ENCODE measurements at places on chromosomes 13 and 19. TPM values are rescaled to one million over a fixed set of nuclear protein-coding genes. Genes with fewer than 3 reads are reported as not detected.

GRCh38 chr19:48544856-48545750 lies 6.9 kb upstream of the SULT2B1 start:
- no peak overlapping the region for H3K27ac ChIP-seq
- no peaks in the 10 kb centered on the region for H3K4me1 ChIP-seq
- H3K27me3 ChIP-seq = no peaks in the 10 kb centered on the region

- no peak overlapping the region for H3K27ac ChIP-seq
- no peaks in the 10 kb centered on the region for H3K27me3 ChIP-seq
- peaks cover 10% of the 10 kb centered on the region for H3K4me1 ChIP-seq
- DNase-seq = no peak
- H3K36me3 ChIP-seq = no peaks in the 10 kb centered on the region
Observed at GRCh38 chr13:41970918-41971317, 10.0 kb upstream of the VWA8 start.

DNA sequence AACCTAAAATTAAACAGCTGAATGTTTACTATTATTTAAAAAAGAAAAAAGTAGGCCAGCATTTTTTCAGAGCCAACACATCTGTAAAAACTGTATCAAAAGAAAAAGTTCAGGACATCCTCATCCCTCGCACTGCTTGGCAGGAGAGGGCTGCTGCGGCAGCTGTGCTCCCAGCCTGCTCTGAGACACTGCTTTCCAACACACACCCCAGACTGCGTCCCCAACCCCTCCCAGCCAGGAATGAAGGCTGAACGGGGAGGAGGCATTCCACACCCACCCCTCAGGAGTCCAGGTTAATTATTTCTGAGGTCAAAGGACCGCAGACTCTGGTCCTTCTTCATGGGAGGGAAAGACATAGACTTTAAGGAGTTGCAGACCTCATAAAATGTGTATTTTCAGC lies 43.1 kb downstream of the COL4A1 start:
- H3K27me3 ChIP-seq = no peaks in the 10 kb centered on the region
- DNase-seq = peak; percentile 41
- peaks cover 72% of the 10 kb centered on the region for H3K36me3 ChIP-seq
- no peaks in the 10 kb centered on the region for H3K4me1 ChIP-seq
- no peak overlapping the region for H3K4me3 ChIP-seq
- no peak overlapping the region for H3K27ac ChIP-seq

- DNase-seq = no peak
- peaks cover 3% of the 10 kb centered on the region for H3K36me3 ChIP-seq
- H3K4me1 ChIP-seq = peaks cover 3% of the 10 kb centered on the region
- H3K4me3 ChIP-seq = no peak overlapping the region
- H3K27ac ChIP-seq = no peak overlapping the region
Observed at GRCh38 chr19:35942235-35942634, 6.1 kb downstream of the LRFN3 start.

- no peaks in the 10 kb centered on the region for H3K4me1 ChIP-seq
- no peak overlapping the region for H3K4me3 ChIP-seq
- H3K27ac ChIP-seq = no peak overlapping the region
- no peaks in the 10 kb centered on the region for H3K27me3 ChIP-seq
- peak; percentile 47 for DNase-seq
Observed at GRCh38 chr13:55199134-55199533, 1941.6 kb upstream of the PRR20A start.

DNA sequence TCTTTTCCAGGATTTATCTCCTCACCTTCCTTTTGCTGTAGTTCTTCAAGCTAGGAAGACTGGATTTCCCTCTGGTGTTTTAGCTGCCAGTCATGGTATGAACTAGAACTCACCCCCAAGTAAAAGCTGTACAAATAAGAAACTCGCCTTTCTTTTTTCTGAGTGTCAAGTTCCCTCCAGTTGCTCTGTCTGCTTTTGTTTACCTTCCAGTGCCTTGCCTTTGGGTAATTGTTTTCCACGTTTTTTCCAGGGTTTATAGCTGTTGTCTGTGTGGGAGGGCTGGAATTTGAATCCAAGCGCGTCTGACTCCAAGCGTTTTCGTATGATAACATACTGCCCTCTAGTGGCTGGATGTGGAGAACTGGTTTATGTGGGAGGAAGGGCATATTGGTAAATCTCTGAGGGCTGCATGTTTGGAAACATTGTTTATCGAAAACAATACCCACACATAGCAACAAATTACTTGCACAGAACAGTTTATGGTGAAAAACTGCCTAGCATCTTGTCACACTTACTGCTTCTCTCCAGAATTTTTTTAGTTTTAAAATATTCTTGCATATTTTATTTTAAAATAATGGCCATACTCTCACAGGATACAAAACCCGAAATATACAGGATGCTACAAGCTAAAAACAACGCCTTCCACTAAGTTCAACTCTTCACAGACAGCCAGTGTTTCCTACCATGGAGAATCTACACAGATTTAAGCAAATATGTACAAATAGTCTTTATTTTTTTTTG lies 19.2 kb downstream of the RCN3 start:
- no peak overlapping the region for H3K27ac ChIP-seq
- no peaks in the 10 kb centered on the region for H3K36me3 ChIP-seq
- no peaks in the 10 kb centered on the region for H3K27me3 ChIP-seq
- no peak overlapping the region for H3K4me3 ChIP-seq
- no peaks in the 10 kb centered on the region for H3K4me1 ChIP-seq
- peak; percentile 91 for DNase-seq

The NRTN gene
- 5.8 TPM for total RNA-seq
